ENCODE measurements at places on chromosomes 12 and 14.

- no peak for DNase-seq
Measured at GRCh38 chr12:32820376-32820931, 64.8 kb upstream of the YARS2 start.

GRCh38 chr12:10101042-10101579 lies 2.3 kb upstream of the CLEC1A start:
- no peak for DNase-seq

DNA sequence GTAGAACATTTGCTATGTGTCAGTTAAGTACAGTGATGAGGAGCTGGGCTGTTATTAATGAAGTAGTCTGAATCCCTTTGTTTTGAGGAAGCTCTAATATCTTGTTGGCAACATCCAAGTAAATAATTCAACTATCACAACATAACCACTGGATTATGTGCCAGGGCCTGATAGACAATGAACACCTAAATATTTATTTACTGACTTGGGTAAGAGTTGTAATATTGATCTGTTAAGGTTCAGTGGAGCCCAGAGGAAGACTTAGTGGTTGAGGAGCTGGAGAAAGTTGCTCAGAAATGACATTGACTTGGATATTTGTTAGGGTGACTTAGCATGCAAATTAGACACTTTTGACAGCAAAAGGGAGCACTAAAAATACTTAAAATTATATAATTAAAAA lies 26.8 kb downstream of the DERA start:
- DNase-seq: no peak

- DNase-seq: no peak
Measured at GRCh38 chr12:124967016-124967739, 21.8 kb downstream of the DHX37 start.

GRCh38 chr12:10554756-10555481 lies 49.2 kb downstream of the EIF2S3B start:
- no peak for DNase-seq

GRCh38 chr14:69792887-69793421 lies 4.1 kb downstream of the SLC10A1 start:
- DNase-seq: no peak

GRCh38 chr12:55703288-55703687 lies 4.4 kb downstream of the ITGA7 start:
- no peak for DNase-seq

- no peak for DNase-seq
Measured at GRCh38 chr14:90049390-90049789, 12.4 kb upstream of the KCNK13 start.

Measured in hepatic stellate cell (primary cell).